Cardiac muscle cell (in vitro differentiated cells and primary cell): ENCODE measurements at places on chromosomes 12 and 14.

DNA sequence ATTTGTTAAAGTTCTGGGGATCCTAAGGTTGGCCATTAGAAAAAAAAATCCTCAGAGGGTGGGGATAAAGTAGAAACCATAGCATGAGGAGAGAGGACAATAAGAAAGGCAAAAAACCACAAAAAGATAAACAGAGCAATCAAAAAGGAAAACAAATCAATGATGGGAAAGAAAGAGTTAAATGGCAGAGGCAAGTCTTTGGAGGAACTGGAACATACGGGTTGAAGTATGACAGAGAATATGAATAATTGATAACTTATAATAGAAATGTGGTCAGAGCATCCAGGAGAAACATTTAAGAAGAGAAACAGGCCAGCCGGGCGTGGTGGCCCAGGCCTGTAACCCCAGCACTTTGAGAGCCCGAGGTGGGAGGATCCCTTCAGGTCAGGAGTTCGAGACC, 17.8 kb upstream of the SALL2 start:
- no peak for DNase-seq

- DNase-seq: no peak
Measured at GRCh38 chr14:103526247-103526913, 2.6 kb upstream of the TRMT61A start.

DNA sequence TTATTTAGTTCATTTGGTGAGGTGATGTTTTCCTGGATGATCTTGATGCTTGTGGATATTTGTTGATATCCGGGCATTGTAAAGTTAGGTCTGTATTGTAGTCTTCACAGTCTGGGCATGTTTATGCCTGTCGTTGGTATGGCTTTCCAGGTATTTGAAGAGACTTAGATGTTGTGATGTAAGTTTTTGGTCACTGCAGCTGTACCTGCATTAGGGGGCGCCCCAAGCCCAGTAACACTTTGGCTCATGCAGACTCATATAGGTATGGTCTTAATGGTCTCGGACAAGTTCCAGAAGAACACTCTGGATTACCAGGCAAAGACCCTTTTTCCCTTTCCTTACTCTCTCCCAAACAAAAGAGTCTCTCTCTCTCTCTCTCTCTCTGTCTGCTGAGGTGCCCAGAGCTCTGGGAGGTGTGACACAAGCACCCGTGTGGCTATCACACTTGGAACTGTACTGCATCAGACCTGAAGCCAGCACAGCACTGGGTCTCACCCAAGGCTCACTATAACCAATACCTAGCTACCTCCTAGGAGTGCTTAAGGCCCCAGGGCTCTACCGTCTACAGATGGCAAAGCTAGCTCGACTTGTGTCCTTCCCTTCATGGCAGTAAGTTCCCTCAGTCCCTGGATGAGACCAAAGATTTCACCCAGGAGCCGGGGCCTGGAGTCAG, 425.8 kb upstream of the ATXN7L3B start:
- DNase-seq: peak; percentile 57

DNA sequence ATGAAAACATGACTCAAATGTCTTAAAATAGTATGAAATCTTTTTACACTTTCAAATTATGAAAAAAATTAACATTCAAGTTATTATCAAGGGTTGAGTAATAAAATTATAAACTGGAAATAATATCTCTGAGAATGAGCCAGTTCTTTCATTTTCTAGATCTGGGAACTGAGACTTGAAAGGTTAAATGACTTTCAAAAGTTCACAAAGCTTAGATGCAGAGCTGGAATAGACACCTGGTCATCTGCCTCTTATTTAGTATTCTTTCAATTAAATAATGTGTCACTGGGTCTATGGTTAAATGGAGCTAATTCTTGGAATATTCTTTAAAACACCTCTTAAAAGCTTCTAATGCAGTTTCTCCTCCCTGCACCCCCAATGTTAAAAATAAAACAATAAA, 86.6 kb downstream of the CDK17 start:
- DNase-seq: no peak

- DNase-seq: no peak
Measured at GRCh38 chr12:78483767-78484315, 380.7 kb upstream of the SYT1 start.

GRCh38 chr12:92070864-92071445, 74.7 kb downstream of the BTG1 start:
- DNase-seq: peak; percentile 67

DNA sequence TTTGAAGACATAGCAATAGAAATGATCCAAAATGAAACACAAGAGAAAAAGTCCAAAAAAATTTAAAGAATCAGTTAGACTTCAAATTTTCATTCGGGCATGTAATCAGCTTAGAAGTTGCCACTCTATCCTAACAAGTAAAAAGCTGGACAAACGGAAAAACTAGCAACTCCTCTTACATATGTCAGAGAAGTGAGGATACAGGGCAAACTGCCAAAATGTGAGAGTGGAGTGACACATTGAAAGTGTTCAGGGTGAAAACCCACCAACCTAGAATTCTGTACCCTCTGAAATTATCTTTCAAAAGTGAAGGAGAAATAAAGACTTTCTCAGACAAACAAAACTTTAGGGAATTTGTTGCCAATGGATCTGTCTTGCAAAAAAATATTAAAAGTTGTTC, 42.0 kb upstream of the CHPT1 start:
- peak; percentile 14 for DNase-seq

DNA sequence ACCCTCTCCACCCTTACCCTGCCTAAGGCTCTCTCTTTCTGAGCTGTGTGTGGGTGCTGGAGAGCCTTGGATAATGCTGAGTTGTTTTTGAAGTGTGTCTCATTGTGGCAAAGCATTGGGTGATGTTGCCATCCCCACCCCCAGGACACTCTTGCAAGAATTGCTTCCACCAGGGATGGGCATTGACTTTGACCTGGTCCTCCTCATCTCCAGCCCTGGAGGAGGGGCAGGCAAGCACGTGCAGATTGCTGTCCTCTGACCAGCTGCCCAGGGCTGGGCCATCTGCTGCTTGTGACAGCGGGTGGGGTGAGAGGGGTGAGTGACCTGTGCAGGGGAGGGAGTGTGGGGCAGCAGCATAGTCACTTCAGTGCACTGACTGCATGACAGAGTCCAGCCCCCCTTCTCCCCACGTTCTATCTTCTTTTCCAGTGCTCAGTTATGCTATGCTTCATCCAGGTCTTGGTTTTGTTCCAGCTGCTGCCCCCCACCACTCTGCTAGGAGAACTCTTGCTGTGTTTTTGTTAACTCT, 26.2 kb downstream of the SUSD6 start:
- peak; percentile 64 for DNase-seq

DNA sequence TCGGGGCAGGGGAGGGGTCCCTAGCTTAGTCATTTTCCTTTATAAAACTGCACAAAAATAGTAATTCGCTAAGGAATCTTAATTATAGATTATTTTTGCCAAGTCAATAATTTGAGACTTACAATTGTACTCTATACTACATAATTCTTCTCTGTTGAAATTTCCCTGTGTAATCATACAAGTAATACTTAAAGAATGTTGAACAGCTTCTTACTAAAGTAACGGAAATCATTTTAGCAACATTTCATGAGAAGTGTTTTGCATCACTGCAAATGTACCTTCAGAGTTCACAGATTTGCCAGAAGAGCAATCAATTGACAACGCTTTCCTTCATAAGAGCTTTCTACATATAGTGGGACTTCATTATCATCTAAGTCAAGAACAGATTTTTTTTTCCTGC, 7.9 kb upstream of the GNG2 start:
- no peak for DNase-seq

- DNase-seq: no peak
Measured at GRCh38 chr14:37329189-37330001, 131.7 kb downstream of the MIPOL1 start.

DNA sequence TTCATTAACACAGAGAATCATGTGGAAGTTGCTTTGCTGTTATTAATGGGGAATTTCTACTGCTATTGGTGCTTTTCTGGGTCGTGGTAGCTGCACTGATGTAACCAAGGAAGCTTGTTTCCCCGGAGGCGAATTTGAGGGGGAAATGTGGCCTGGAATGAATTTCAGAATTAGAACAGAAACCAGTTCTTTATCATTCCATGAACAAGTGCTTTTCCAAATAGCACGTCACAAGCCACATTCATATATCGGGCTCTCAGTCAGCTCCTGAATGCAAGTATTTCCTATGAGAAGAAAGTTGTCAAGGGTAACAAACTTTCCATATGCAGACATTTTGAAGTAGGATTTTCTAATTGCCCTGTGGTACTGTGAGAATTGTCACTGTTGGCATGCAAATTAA, 1353.2 kb downstream of the AACS start:
- no peak for DNase-seq

- peak; percentile 64 for DNase-seq
Measured at GRCh38 chr12:9331218-9331626, 123.0 kb upstream of the PZP start.

GRCh38 chr14:75539162-75539560, 16.9 kb downstream of the BATF start:
- DNase-seq: no peak

GRCh38 chr14:99606359-99606758, 2.4 kb upstream of the CCDC85C start:
- DNase-seq: no peak

- peak; percentile 23 for DNase-seq
Measured at GRCh38 chr12:2054091-2055018, 1.6 kb downstream of the CACNA1C start.

DNA sequence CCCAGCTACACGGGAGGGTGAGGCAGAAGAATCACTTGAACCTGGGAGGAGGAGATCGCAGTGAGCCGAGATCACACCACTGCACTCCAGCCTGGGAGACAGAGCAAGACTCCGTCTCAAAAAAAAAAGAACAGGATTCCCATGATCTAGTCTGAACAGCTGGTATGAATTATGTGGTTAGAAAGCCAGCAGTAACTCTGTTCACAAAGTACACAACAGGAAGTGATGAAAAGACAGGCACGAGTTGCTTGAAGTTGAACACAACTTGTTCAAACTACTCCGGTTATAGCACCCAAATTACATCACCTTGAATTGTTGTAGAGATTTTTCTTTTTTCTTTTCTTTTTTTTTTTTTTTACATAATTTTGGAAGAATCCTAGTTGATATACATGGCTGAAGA, 238.8 kb upstream of the RGS6 start:
- DNase-seq: no peak

- DNase-seq: no peak
Measured at GRCh38 chr12:130489293-130489692, 151.6 kb downstream of the PIWIL1 start.

DNA sequence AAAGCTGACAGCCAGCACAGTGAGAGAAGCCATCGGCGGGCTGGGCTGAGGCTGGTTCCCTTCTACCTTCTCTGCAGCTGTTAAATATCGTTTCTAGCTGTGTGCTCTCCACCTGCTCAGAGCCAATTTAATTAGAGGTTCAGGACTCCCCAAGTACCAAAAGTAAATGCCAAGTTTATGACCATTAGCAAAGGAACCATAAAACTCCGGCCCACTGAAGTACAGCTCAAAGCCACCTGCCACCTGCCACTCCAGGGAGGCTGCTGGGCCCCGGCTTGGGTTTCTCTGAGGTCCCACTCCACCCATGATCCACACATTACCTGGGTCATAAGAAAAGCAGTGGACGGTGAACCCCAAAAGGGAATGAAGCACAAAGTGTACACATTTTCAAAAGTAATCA, 272.8 kb downstream of the KSR2 start:
- no peak for DNase-seq

- DNase-seq: no peak
Measured at GRCh38 chr12:12918781-12919389, 27.5 kb downstream of the GPRC5A start.

GRCh38 chr14:54902521-54903420, at the start of gene GCH1:
GCH1 (minus strand) TSS chr14:54902826; CDS start chr14:54902663, 163 bp downstream.
- peak; percentile 67 for DNase-seq

DNA sequence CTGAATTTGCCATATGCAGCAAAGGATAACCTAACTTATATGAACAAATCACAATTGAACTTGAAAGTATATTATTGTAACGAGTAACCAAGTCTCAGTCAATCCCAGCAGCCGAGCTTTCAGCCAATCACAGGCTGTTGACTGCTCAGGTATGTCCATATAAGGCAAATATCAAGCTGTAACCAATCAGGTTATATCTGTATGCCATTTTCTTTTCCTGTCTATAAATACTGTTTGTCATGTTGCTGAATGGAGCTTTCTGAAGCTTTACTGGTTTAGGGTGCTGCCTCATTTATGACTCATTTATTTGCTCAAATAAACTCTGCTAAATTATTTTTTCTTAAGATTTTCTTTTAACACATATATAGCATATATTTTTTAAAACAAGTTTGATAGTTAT, 1059.5 kb downstream of the GALC start:
- DNase-seq: no peak

DNA sequence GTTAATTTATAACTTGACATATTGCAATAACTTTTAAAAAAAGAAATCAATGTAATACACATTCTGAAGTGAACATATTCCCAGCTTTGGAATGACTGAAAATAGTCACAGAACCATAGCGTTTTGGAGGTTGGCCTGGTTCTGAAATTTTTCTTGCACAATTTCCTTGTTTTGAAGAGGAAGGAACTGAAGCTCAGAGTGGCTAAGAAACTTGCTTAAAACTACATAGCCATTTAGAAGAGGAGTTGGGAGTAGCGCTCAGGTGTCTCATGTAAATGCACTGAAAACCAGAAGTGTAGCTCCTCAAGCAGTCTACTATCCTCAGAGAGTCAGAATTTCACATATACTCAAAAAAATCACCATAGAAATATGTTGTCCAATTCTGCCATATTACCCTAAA, 41.2 kb downstream of the SLC38A1 start:
- no peak for DNase-seq

DNA sequence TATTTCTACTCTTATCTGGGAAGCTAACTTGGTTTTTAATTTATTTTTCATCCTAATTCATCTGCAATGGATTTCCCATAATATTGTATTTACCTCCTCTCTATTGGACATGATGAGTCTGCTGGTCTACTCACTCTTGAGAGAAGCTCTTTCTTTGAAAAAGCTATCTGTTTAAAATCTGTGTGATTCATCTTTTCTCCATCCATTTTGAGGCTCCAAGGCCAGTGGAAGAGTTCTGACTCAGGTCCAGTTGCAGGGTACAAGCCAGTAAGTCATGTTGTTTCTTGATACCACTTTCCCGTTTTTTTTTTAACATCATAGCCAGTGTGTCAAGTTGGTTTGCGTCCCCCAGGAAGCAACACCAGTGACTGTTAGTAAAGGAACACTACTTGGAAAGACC, 160.3 kb upstream of the BMP4 start:
- DNase-seq: peak; percentile 24

DNA sequence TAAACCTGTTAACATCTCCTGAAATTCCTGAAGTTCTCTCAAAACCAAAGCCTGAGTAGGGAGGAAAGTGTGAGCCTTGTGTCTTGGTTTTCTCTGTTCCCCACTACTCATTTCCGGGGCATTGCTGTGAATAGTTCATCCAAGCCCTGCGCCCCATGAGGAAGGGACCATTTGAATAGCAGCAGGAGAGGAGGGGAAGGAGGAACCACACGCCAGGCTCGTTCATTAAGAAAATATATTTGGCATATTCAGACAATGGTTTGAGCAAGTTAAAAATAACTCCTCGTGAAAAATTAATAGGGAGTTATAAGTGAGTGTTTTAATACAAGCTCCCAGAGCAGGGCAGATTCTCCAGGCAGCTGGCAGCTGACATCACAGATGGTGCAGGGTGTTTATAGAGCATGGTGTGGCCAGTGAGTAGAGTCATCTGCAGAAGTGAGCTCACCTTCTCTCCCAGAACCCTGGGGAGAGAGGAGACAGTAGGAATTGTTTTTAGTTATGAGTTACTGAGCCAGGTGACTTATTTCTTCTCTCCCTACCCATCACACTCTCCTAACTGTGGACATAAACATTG, 29.5 kb upstream of the CISTR start:
- no peak for DNase-seq
